Smooth muscle cell of trachea (primary cell): ENCODE measurements at places on chromosomes 6 and 20. TPM values are rescaled to one million over a fixed set of nuclear protein-coding genes. Genes with fewer than 3 reads are reported as not detected.

TAAR5 gene
- not detected in 2 replicates for total RNA-seq

C6orf118 gene
- total RNA-seq = not detected in 2 replicates

OR2J3 gene
- total RNA-seq = not detected in 2 replicates

DBNDD2 gene
- 2.6 and 3.9 TPM in 2 replicates for total RNA-seq

SEL1L2 gene
- not detected in 2 replicates for total RNA-seq

FOXA2 gene
- not detected in 2 replicates for total RNA-seq

MYLIP gene
- total RNA-seq = 10.6 and 12.7 TPM in 2 replicates

FKBP1C gene
- 0.17 and 0.87 TPM in 2 replicates for total RNA-seq

SLC22A1 gene
- total RNA-seq = 0.44 and 1.3 TPM in 2 replicates
